ENCODE measurements at places on chromosomes 12 and 14.
A peak's percentile ranks its signal among the peaks of the same experiment; 100 is the strongest.

GRCh38 chr12:12079291-12079690 lies 8.6 kb downstream of the BCL2L14 start:
- no peak overlapping the region for H3K27ac ChIP-seq
- no peaks in the 10 kb centered on the region for H3K36me3 ChIP-seq
- DNase-seq: no peak

DNA sequence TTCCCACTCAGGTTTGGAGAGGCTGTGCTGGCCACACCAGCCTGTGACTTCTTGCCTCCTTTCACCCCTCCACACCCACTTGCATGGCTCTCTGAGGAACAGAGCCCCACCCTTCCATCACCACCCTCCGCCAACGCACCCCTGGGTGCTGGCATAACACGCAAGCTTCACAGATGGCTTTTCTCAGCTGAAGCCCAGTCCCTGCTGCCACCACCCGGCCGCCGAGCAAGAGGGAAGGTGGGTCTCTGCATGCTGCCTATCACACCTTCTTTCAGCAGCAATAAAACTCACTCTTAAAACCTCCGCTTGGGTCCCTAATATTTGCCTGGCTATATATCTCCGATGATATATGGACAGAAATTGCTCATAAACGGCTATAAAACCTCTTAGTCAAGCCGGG lies 41.6 kb downstream of the SMUG1 start:
- DNase-seq: no peak
- no peaks in the 10 kb centered on the region for H3K36me3 ChIP-seq
- H3K27me3 ChIP-seq: no peaks in the 10 kb centered on the region
- H3K4me1 ChIP-seq: no peaks in the 10 kb centered on the region
- no peak overlapping the region for H3K27ac ChIP-seq

DNA sequence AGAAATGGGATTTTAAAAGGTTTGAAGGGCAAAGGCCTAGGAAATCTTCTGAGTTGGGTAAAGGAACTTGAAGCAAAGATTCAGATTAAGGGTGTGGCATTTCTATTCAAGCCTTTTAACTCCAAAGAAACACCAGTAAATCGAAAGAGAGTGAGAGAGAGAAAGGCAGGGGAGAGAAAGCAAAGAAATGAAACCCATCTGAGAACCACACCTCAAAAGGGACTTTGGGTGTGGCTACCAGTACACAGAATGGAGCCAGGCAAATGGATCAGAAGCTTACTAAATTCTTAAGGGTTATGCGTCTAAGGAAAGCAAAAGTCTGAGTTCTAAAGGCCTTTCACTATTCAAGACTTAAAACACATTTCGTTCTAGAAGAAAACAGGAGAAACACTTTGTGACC lies 277.4 kb downstream of the BCL11B start:
- H3K27me3 ChIP-seq: no peaks in the 10 kb centered on the region
- DNase-seq: no peak
- H3K4me1 ChIP-seq: peaks cover 10% of the 10 kb centered on the region
- H3K36me3 ChIP-seq: no peaks in the 10 kb centered on the region
- H3K27ac ChIP-seq: peak overlapping the region; percentile 36

GRCh38 chr12:98057701-98058100 lies 457.7 kb upstream of the TMPO start:
- H3K36me3 ChIP-seq: no peaks in the 10 kb centered on the region
- no peak overlapping the region for H3K4me3 ChIP-seq
- no peaks in the 10 kb centered on the region for H3K27me3 ChIP-seq
- DNase-seq: no peak

- no peak for DNase-seq
- H3K36me3 ChIP-seq: no peaks in the 10 kb centered on the region
- H3K4me3 ChIP-seq: no peak overlapping the region
These were observed 28.3 kb downstream of the NID2 start for GRCh38 chr14:52040598-52040997.

GRCh38 chr12:105670672-105671071 lies 340.2 kb downstream of the C12orf75 start:
- H3K4me3 ChIP-seq: no peak overlapping the region
- DNase-seq: no peak
- H3K27ac ChIP-seq: no peak overlapping the region
- H3K36me3 ChIP-seq: no peaks in the 10 kb centered on the region

DNA sequence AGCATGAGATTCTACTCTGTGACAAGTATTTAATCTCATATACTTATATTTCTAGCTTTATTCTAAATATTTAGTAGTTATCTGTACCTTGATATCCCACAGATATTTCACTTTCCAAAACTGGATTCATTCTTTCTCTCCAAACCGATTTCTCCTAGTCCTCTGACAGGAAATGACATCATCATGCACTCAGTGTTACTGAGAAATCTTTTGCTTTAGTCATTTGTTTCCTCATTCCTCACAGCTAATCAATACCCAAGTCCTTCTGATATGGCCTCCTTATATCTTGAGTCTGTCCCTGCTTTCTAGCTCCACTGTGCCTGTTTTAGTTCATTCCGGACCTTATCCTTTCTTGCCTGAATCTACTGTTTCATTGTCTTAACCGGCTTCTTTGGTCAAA lies 39.4 kb upstream of the E2F7 start:
- DNase-seq: no peak
- H3K27ac ChIP-seq: no peak overlapping the region
- no peaks in the 10 kb centered on the region for H3K4me1 ChIP-seq
- no peaks in the 10 kb centered on the region for H3K36me3 ChIP-seq

DNA sequence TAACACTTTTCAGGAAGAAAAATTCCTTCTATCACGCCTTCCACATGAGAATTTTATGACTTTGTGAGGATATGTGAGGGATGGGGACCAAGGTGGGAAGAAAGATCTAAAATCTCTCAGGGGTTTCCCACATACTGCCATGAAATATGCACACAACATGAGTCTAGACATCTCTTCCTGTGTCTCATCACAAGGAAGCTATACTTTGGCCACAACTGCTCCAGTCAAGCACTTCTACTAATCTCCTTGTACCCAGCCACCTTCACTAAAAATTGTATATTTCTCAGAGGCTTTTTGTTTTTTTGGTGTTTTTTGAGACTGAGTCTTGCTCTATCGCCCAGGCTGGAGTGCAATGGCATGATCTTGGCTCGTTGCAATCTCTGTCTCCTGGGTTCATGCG lies 3.2 kb downstream of the OSBPL8 start:
- H3K27me3 ChIP-seq: no peaks in the 10 kb centered on the region
- peak overlapping the region; percentile 32 for H3K4me3 ChIP-seq
- H3K27ac ChIP-seq: no peak overlapping the region
- DNase-seq: no peak
- H3K4me1 ChIP-seq: peaks cover 60% of the 10 kb centered on the region
- no peaks in the 10 kb centered on the region for H3K36me3 ChIP-seq

GRCh38 chr12:42790761-42791151 lies 201.2 kb upstream of the PRICKLE1 start:
- H3K27me3 ChIP-seq: no peaks in the 10 kb centered on the region
- H3K4me1 ChIP-seq: no peaks in the 10 kb centered on the region
- no peak overlapping the region for H3K27ac ChIP-seq
- no peak overlapping the region for H3K4me3 ChIP-seq
- DNase-seq: no peak
- H3K36me3 ChIP-seq: no peaks in the 10 kb centered on the region

GRCh38 chr14:75280291-75280830 lies 1.7 kb downstream of the FOS start:
- no peaks in the 10 kb centered on the region for H3K27me3 ChIP-seq
- DNase-seq: no peak
- peaks cover 4% of the 10 kb centered on the region for H3K36me3 ChIP-seq
- peak overlapping the region; percentile 77 for H3K4me3 ChIP-seq
- no peak overlapping the region for H3K27ac ChIP-seq
- H3K4me1 ChIP-seq: peaks cover 48% of the 10 kb centered on the region

GRCh38 chr14:49607583-49607982 lies 8.8 kb downstream of the LRR1 start:
- DNase-seq: no peak
- H3K36me3 ChIP-seq: no peaks in the 10 kb centered on the region
- no peaks in the 10 kb centered on the region for H3K27me3 ChIP-seq

GRCh38 chr12:70759161-70759918 lies 122.1 kb upstream of the PTPRB start:
- no peak overlapping the region for H3K27ac ChIP-seq
- no peaks in the 10 kb centered on the region for H3K27me3 ChIP-seq
- H3K4me3 ChIP-seq: no peak overlapping the region
- no peak for DNase-seq
- no peaks in the 10 kb centered on the region for H3K36me3 ChIP-seq
- no peaks in the 10 kb centered on the region for H3K4me1 ChIP-seq

DNA sequence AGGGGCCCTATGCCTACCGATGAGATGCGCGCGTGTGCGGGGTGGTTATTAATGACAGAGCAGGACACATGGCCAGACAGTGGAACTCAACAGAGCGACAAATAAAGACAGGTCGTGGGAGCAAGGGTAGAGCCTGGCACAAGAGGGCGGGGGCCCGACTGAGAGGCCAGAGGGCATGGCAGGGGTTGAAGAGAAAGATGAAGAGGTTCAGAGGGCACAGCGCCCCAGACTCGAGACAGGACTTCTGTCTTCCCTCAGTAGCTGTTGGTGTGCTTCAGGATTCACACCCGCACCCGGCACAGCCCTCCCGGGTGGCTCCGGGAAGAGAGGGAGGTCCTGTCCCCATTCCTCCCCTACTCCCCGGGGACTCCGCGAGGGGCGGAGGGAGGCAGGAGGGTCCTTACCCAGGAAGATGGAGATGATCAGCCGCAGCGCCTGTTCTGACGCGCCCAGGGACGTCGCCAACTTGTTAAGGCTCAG lies 366 bp downstream of the LPCAT3 start:
- H3K27ac ChIP-seq: peak overlapping the region; percentile 86
- H3K4me1 ChIP-seq: peaks cover 9% of the 10 kb centered on the region
- H3K4me3 ChIP-seq: peak overlapping the region; percentile 95

DNA sequence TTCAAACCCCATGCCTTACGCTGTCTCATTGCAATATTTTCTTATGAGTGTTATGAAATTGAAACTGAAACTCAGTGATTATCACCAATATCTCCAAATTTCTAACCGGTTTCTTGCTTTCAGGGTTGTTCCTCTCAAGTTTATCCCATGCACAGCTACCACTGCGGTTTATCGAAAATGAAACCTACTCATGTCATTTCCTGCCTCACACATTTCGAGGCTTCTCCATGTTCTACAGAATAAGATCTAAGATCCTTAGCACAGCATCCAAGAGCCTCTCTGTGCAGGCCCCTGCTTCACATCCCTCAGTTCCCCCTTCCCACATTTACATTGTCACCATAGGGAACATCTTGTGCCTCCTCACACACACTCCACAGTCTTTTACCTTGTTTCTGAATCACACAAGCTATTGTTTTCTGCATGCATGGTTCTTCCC lies 45.5 kb upstream of the FAR2 start:
- H3K27me3 ChIP-seq: no peaks in the 10 kb centered on the region
- peak overlapping the region; percentile 83 for H3K27ac ChIP-seq
- peak; percentile 49 for DNase-seq

- H3K27me3 ChIP-seq: no peaks in the 10 kb centered on the region
- H3K4me3 ChIP-seq: peak overlapping the region; percentile 100
- H3K4me1 ChIP-seq: peaks cover 30% of the 10 kb centered on the region
- H3K27ac ChIP-seq: peak overlapping the region; percentile 91
- H3K36me3 ChIP-seq: peaks cover 5% of the 10 kb centered on the region
- peak; percentile 66 for DNase-seq
These were observed 604 bp downstream of the EIF4B start for GRCh38 chr12:53006810-53007309.

DNA sequence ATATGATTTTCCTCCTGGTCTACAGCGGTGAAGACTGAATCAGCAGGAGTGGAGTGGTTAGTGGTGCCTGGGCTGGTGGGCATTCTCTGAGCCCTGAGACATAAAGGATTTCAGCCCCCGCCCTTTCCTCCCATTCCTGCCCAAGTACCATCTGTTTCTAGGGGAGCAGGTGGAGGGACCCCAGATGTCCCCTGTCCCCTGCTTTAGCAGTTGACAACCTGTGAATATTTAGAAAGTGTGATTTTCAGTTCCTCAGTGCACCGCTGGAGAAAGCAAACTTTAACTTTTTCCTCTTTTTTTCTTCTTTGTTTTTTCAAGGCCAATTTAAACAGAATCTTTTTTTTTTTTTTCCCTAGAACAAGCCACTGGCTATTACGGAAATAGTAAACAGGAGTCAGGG lies 163.8 kb upstream of the MYL2 start:
- H3K4me3 ChIP-seq: no peak overlapping the region
- no peaks in the 10 kb centered on the region for H3K36me3 ChIP-seq
- H3K4me1 ChIP-seq: no peaks in the 10 kb centered on the region

GRCh38 chr14:95235351-95235750 lies 78.0 kb upstream of the DICER1 start:
- H3K27me3 ChIP-seq: no peaks in the 10 kb centered on the region
- no peak overlapping the region for H3K4me3 ChIP-seq
- no peaks in the 10 kb centered on the region for H3K4me1 ChIP-seq
- no peak overlapping the region for H3K27ac ChIP-seq

GRCh38 chr12:93029091-93029490 lies 100.0 kb upstream of the EEA1 start:
- no peak overlapping the region for H3K27ac ChIP-seq
- no peaks in the 10 kb centered on the region for H3K27me3 ChIP-seq
- H3K4me3 ChIP-seq: no peak overlapping the region
- H3K4me1 ChIP-seq: no peaks in the 10 kb centered on the region
